Caudate nucleus (tissue), 63 donors: ENCODE measurements at places on chromosomes 5 and 9.

GRCh38 chr9:68653141-68653595, 51.9 kb upstream of the PIP5K1B start:
- DNase-seq, result no peak

GRCh38 chr5:174084691-174085154, 39.2 kb downstream of the NSG2 start:
- DNase-seq, result no peak

GRCh38 chr5:32307769-32308194, 5.0 kb downstream of the MTMR12 start:
- DNase-seq, result no peak

DNA sequence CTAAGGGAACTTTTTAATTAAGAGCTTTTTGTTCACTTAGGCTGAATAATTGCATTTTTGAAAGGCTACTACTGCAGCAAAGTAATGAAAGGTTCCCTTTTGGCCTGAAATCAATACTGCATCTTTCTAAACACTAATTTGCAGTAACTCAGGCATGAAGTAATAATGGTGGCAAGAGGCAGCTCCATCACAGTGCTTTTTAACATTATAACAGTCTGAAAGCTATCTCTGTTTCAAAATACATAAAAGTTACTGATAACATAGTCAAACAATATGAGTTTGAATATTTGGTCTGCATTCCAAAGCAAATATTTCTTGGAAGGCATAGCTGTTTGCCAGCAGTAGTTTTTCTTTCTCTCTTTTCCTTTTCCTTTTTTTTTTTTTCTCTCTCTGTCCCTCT, 113.4 kb downstream of the FBN2 start:
- DNase-seq, result no peak

DNA sequence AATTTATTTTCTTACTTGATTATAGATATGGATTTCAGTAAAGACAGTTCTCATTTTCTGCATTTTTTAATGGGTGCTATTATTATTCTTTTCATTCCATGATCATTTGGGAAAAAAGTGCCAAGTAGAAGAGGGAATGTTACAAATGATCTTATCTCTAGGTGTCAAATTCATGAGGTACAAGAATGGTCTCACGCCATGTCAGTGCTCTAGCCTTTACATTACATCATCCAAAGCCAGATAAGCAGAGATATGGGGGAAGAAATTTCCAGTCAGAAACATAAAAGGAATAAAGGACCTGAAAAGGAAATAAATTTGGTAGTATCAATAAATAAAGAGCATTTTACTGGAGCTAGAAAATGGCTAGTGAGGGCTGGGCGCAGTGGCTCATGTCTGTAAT, 1544.2 kb upstream of the CDH6 start:
- no peak for DNase-seq

GRCh38 chr5:99349787-99350186, 421.0 kb upstream of the CHD1 start:
- no peak for DNase-seq

DNA sequence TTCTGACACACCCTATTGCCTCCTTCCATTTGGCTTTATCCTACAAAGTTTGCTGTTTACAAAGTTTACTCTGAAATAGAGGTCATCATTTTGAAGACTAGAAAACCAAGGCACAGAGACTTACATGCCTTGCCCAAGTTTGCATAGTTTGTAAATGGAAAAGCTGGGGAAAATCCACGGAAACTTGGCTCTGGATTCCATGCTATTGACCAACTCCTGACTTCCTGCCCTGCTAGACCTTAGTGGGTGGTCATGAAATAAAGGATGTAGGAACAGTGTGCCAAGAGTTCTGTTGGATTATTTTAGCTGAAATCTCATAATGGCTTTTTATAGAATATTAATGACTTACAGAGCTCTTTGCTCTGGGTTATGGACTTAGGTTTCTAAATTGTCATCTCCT, 69.5 kb downstream of the GRIA1 start:
- no peak for DNase-seq
